ENCODE measurements at places on chromosomes 3 and 15.

- DNase-seq = no peak
Observed at GRCh38 chr3:16050641-16051467, 123.6 kb upstream of the GALNT15 start.

- DNase-seq = no peak
Observed at GRCh38 chr15:70505411-70505919, 257.9 kb downstream of the UACA start.

DNA sequence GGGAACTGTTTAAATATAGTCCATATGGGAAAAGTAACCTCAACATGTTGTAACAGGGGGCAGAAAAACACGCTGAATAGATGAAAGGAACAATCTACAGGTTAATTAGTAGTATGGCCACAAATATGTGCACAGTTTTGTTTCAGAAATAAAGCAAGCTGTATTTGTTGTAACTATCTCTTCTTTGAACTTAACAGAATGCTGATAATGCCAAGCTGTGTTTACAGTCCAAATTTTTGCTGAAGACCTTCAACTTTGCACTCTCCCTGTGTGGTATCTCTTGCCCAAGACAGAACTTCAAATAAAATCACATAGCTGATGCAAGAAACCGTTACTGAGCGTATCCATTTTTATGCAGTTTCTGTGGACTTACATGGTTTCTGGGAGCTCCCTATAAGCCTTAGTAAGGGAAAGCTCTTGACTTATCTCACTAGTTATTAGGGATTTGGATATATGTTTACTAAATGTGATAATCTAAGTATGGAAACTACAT is 425.4 kb upstream of the TPRG1 start:
- DNase-seq = no peak

DNA sequence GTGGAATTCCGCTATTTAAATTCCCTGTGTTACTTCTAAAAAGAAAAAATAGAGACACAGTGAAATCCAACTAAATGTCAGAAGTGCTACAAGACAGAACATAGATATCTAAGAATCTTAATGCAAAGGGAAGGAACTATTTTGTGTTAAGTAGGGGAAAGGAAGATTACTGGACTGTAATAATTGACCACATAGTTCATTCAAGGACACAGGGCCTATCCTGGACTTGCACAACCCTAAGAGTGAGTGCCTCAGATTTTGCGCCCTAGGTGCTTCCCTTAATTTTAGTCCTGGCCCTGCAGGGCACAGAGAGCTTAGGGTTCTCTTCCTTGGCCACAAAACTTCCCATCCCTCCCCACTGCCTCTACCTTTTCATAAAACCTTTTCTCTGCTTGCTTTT is 3.5 kb upstream of the IL20RB start:
- DNase-seq = no peak
